ENCODE measurements at places on chromosomes 4 and X. TPM values are rescaled to one million over a fixed set of nuclear protein-coding genes. Genes with fewer than 3 reads are reported as not detected.

The PLK4 gene
- total RNA-seq: 21.6 TPM

The RTL3 gene
- 0.95 TPM for total RNA-seq

The NIPAL1 gene
- total RNA-seq: 13.7 TPM

The FGF5 gene
- total RNA-seq: 0.05 TPM

The SLITRK2 gene
- total RNA-seq: 1.5 TPM

Measured in urinary bladder (tissue), 4 donors.